ENCODE measurements at places on chromosomes 7 and 10.

DNA sequence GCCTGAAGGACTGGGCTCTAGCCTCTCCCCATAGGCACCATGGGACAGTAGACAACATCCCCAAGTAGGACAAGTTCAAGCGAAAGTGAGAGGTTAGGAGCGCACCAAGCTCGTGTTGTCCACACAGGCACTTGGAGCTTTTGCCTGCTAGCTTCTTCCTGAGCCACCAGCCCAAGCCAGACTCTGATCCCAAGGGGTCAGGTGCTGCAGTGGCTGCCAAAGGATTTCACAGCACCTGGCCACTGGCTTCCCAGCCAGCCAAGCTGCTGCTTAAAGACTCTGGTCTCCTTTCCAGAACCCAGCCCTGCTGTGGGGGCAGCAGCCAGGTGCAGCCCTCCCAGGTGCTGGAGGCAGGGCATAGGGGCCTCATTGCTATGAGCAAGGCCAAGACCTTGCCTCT is 33.0 kb upstream of the UNC5B start:
- no peak for DNase-seq

DNA sequence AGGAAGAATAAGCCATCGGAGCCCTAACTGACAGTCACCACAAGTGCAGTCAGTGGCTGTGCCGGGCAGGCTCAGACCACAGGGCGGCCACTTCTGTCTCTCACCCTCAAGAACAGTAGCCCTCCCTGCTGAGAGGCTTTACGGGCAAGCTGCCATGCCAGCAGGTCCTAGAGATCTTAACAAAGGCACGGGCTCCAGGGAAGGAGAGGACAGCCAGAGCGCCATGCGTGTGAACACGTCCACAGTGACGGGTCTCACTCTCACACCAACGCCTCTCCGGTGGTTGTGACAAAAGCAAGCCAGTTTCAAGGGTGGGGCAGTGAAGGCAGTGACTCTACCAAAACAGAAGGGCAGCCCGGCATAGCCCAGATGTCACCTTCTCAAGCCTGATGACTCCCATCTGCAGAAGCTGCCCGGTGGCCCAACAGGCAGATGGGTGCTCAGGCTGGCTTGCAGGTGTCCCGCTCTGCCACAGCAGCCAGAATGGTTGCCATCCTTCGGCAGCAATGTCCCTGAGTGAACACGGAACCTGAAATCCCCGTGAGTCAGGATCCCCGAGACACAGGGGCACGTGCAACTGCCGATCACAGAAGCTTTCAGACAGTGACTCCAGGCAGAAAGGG is 102.0 kb downstream of the FAM53B start:
- no peak for DNase-seq

DNA sequence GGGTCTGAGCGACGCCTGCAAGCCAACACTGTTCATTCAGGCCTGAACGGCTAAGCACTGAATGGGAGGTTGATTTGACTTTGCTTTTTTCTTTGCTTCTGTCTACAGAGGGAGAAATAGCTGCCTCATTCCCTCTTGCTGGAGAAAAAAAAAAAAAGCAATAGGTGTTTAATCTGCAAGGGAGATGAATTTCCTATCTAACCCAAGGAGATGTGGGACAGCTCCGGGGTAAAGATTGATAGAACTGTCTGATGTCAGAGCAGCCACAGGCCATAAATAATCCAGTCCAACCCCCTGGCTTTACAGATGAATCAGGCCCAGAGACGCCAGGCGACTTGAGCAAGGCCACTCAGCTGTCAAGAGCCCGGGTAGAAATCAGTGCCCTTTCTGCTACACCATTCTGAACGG is 168.0 kb downstream of the ARHGAP12 start:
- no peak for DNase-seq

- no peak for DNase-seq
These were observed 31.1 kb downstream of the JAZF1 start for GRCh38 chr7:28149291-28150101.

DNA sequence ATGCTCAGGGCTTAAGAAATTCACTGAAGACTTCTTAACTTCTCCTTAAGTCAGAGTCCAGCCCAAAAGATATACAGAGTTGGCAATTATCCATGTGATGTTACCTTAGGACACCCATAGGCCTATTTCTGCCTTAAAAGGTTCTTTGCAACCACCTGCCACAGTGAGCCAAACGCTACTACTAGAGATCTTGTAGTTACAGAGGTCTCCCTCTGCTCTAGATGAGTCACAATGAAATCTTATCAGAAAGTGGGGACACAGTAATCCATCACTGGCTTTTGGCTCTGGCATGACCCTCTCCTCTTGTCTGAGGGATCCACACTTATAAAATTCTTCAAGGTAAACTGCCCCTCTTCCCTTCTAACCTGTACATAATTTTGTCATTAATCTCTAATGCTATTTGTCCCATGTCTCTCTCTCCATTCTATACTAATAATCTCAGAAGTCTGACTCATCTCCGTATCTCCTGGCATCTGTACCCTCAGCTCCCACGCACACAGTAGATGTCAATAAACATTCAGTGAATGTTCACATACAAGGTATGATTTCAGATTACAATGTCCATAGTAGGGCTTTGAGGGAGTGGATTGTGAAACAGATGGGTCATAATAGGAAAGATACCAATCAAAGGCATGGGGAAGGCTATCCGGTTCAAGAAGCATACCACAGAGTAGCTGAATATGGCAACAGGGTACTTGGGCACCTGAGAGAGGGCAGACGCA is 112.1 kb downstream of the SGMS1 start:
- DNase-seq, result peak; percentile 46

- DNase-seq, result no peak
These were observed 123.8 kb downstream of the ADRA2A start for GRCh38 chr10:111200505-111201186.

GRCh38 chr10:70546584-70546983 is 56.0 kb downstream of the PRF1 start:
- DNase-seq, result no peak

GRCh38 chr10:52464368-52465124 is 150.5 kb downstream of the DKK1 start:
- DNase-seq, result no peak

DNA sequence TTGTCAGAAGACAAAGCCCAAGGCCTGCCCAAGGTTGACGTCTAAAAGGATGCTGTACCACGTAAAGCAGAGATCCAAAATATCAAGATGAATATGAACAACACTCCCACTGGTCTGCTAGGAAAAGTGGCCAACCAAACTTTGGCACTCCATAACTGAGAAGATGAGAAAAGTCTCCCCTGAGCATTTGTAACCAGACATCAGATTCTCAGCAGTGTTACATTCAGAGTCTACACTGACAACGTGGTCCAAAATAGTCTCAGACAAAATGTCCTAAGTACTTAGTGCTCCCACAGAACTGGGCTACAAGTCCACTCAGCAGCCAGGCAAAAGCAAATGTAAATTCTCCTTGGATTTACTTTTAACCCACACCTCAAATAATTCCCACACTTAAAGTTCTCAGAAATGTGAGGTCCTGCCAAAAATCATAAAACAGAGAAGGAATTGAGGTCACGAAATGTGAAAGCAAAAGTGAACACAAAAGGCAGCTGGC is 185.1 kb upstream of the NOBOX start:
- no peak for DNase-seq

DNA sequence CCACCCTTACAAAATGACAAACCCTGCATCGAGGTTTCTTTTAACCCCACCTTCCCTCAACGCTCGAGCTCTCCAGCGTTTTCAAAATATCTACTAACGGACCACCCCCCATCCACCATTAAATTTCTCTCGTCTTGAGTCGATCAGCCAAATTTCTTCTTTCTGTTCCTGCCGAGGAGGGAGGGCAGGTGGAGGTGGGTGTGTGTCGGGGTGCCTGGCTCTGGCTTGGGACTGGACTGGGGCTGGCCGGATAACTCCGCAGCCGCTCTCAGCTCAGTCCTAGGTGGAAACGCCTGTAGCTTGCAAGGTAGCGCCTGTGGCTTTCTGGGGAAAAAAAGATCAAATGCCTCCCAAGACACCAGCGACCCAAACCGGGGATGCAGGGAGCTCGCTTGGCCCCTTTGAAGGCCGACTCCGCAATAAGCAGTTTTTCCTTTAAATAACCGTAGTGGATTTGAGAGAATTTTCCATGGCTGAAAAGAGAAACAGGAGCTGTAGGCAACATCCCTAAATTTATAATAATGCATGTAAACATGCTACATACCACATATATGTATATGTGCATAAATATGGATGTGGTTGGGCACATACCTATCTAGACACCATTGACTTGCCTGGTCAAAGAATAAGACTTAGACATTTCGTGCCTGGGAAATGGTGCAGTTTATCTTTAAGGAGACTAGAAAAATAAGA is 1.9 kb upstream of the TMEM178B start:
- DNase-seq, result no peak

DNA sequence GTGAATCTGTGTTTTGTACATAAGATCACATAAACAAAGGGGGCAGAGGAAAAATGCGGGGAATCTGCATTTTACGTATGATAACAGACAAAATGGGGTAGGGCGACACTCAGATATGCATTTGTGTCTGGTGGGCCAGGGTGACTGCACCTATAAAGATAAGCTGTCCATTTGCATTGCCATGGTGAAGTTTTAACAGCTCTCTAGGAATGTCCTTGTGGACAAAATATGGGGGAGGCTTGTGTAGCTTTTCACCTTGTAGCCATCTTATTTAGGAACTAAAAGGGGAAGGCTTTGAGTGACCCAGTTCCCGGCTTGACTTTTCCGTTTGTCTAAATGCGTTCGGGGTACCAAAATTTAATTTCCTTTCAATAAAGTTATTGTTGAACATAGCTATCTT is 92.4 kb upstream of the AGBL3 start:
- no peak for DNase-seq

DNA sequence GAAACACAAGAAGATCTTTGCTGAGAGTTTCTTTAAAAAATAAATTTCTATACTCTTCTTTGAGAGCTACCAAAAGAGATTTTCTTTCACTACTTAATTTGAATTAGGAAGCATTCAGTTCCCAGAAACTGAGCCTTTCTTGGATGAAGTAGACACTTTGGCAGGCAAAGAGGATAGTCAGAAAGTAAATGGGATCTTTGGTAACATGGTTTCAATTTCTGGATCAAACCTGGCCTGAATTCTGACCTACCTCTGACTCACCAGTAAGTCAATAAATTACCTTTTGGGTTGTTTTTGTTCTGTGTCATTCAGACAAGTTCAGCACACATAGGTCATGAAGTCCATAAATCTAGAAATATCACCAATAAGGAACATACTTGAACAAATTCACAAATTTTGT is 26.8 kb upstream of the CABCOCO1 start:
- DNase-seq, result no peak

DNA sequence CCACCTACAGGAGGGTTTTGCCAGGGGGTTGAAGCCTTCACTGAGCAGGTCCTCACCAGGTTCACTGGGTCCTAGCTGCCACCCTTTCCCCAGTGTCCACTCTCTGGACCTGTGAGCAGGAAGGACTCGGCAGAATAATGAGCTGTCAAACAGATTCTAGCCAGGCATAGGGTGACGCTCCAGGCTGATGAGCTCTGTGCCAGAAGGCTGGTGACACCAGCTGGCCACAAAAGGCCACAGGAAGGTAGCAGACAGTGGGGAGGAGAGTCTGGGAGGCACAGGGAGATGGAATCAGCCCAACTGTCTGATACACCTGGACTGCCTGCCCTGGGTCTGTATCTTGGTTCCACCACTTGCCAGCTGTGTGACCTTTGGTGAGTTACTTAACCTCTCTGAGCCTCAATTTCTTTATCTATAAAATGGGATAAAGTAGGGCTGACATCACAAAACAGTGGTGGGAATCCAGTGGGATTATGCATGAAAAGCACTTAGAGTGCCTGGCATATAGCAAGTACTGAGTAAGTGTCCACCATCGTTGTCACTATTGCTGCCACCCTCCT is 26.7 kb upstream of the NDST2 start:
- no peak for DNase-seq

DNA sequence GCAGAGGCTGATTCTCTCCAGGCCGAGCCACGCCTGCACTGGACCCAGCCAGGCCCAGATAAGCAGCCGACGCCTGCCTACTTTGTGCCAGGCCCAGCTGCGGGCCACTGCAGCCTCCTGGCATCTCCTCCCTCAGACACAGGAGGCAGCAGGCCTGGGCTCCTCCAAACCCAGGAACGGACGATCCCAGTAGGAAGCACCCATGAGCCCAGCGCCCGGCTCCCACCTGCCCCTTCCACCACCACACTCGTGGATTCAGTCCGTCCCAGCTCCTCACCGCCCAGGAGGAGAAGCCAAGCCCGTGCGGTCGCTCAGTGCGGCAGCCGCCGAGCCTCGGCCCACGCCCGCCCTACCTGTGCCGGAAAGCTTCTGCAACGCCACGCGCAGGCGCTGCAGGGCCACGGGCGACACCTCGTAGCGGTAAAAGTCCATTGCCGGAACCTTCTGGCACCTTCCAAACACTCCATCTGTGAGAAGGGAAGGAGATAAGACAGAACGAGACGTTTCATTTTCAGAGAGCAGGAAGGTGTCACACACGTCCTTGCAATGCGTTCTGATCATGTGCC is 271.1 kb downstream of the PTPRN2 start:
- DNase-seq, result no peak

- peak; percentile 84 for DNase-seq
These were observed 2.0 kb downstream of the SRGN start for GRCh38 chr10:69089638-69090599.

- no peak for DNase-seq
These were observed 33.2 kb upstream of the NAMPT start for GRCh38 chr7:106317971-106318370.

DNA sequence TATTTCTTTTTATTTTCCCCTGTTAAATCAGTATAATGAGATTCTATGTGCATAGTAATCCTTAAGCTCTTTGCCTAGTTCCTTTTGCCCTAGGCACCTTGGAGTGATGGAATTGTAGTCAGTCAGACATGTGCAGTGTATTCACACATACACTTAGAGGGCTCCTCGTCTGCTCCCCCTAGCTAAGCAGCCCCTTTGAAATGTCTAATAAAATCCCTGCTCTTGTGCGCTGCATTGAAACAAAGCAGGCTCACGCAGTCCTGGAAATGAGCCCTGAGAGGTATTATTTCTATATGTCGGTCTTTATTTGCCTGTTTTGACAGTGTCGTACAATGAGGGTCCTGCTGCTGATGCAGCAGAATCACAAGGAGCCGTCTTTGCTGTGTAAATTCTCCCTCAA is 258.7 kb downstream of the AUTS2 start:
- no peak for DNase-seq

GRCh38 chr7:29811586-29811985 is 5.3 kb downstream of the WIPF3 start:
- no peak for DNase-seq

- DNase-seq, result no peak
These were observed 7.2 kb downstream of the PRSS58 start for GRCh38 chr7:142250705-142251104.

DNA sequence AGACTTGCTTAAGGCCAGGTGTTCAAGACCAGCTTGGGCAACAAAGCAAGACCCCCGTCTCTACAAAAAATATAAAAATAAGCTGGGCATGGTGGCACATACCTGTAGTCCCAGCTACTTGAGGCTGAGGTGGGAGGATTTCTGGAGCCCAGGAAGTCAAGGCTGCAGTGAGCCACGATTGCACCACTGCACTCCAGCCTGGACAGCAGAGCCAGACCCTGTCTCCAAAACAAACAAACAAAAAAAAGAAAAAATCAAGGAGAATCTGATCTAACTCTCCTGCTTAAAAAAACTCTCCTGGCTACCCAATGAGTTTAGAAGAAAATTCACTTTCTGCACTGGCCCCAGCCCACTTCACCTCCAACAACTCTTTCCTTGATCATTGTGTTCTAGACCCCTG is 1.9 kb upstream of the KPNA7 start:
- no peak for DNase-seq

- DNase-seq, result no peak
These were observed 130.9 kb downstream of the BMPER start for GRCh38 chr7:34036051-34036920.

All from stimulated activated naive CD4-positive, alpha-beta T cell treated with Interleukin-2 at 50 U/mL for 16 hours (primary cell).